ENCODE measurements at places on chromosomes 3 and 15.

DNA sequence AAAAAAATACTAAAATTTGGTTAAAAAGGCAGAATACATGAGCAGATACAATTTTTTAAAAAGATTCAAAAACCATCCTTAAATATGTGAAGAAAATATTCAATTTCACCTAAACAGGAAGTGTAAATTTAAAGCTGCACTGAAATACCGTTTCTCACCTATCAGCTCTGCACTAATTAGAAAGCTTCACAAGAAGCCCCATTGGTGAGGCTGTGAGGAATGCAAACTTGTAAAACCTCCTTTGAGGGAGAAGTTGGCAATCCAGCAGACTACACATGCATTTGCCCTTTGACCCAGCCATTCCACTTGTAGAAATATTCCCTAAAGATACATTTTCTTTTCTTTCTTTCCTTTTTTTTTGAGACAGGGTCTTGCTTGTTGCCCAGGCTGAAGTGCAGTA is 18.8 kb downstream of the BLM start:
- DNase-seq, result no peak

DNA sequence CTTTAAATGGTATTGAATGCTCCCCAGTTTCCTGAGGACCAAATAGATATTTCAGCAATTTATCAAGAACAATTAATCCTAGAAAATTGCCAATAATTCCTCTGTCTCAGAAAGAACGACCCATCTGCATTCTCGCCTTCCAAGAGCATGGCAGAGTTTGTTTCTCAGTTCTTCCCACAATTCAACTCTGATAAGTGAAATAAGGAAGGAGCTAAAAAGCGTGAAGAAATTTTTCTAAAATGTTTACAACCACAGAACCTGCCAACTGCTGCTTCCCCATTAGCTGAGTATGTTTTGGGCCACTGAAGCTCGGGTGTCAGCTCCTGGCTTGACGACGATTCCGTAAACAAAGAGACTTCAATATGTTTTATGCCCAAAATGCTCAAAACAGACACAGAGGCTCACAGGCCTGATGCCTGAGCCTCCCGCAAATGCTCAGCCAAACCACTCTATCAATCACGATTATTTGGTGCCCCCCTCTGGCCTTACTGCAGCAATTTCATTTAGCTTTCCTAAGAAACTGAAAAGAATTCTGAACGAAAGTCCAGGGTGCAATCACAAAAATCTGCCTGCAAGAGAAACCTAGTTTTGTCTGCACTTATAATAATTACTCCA is 259.2 kb upstream of the CCDC54 start:
- DNase-seq, result peak; percentile 87

DNA sequence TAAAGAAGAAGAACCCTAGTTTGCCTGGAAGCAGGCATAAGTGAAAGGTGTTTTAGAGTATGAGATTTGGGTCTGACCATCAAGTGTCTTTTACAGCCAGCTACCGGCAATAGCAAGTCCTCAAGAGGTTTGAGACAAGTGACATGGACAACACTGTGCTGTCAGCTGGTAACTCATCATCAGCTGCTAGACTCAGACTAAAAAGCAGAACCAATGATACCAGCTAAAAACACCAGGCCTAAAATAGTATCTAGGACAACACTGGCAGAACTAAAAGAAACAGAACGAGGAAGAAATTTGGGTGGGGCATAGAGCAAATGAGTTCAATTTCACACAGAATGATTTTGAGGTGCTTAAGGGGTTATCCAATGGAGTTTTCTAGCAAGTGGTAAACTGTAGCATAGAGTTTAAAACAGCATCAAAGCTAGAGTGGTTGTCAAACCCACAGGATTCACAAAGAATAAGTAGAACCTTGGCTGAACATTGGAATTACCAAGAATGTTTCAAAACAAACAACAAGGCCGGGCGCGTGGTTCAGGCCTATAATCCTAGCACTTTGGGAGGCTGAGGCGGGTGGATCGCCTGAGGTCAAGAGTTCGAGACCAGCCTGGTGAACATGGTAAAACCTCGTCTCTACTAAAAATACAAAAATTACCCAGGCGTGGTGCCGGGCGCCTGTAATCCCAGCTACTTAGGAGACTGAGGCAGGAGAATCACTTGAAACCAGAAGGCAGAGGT is 3.9 kb downstream of the CIAO2A start:
- DNase-seq, result no peak

DNA sequence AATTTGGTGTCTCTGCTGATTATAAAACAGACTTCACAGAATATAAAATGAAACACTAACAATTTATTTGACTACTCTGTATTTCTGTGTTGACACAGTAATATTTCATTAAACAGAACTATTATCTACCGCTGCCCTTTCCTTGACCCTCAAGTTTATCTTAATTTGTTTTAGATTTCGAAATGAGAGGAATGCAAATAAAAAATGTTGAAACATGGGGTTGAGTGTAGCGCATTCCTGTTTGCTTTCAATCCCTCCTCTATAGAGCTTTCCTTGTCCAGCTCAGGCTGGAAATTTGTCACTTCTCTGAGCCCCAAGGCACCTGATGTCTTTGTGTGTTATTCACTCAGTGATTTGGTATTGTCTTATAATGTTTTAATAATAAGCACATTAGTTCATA is 550.2 kb downstream of the ZBBX start:
- DNase-seq, result no peak

- DNase-seq, result no peak
Observed at GRCh38 chr3:68467465-68467864, 464.9 kb downstream of the TAFA4 start.

All from head of caudate nucleus (tissue), 42 donors.